Left ventricle myocardium superior (tissue), 1 donor: ENCODE measurements at places on chromosomes 6 and 20. TPM values are rescaled to one million over a fixed set of nuclear protein-coding genes. Genes with fewer than 3 reads are reported as not detected.

PRSS35 gene
- total RNA-seq: 0.12 TPM

LPA gene
- not detected for total RNA-seq

SLC2A10 gene
- 1.9 TPM for total RNA-seq

BCLAF1 gene
- total RNA-seq: 67.0 TPM

FILIP1 gene
- 156 TPM for total RNA-seq

HDGFL1 gene
- total RNA-seq: not detected

PDE10A gene
- total RNA-seq: 9.3 TPM

SAMD10 gene
- total RNA-seq: 6.4 TPM

CRISP1 gene
- not detected for total RNA-seq

POU5F1 gene
- total RNA-seq: 0.67 TPM

BMP6 gene
- 2.7 TPM for total RNA-seq

FRK gene
- 8.8 TPM for total RNA-seq

RNF182 gene
- total RNA-seq: 0.10 TPM

TAPBP gene
- total RNA-seq: 93.0 TPM

RIPOR2 gene
- total RNA-seq: 3.6 TPM

TSBP1 gene
- not detected for total RNA-seq

CNBD2 gene
- 2.6 TPM for total RNA-seq

PRND gene
- total RNA-seq: not detected

LRRN4 gene
- total RNA-seq: 0.99 TPM

MEP1A gene
- total RNA-seq: not detected

FAM217B gene
- 37.6 TPM for total RNA-seq

FABP7 gene
- total RNA-seq: not detected

B3GAT2 gene
- total RNA-seq: 0.07 TPM

MYH7B gene
- total RNA-seq: 297 TPM

GMPR gene
- total RNA-seq: 112 TPM

RAB32 gene
- 5.3 TPM for total RNA-seq

HTR1E gene
- total RNA-seq: not detected

CCDC167 gene
- 26.6 TPM for total RNA-seq

ENPP5 gene
- total RNA-seq: 3.2 TPM

TRIM10 gene
- not detected for total RNA-seq

PPP1R14C gene
- total RNA-seq: 123 TPM

CENPW gene
- total RNA-seq: 0.89 TPM

SLC22A16 gene
- not detected for total RNA-seq

NMBR gene
- total RNA-seq: not detected

EYS gene
- total RNA-seq: not detected

RSPO3 gene
- total RNA-seq: 0.57 TPM

MMP24 gene
- 0.45 TPM for total RNA-seq

ZBTB12 gene
- 3.3 TPM for total RNA-seq

CCN6 gene
- not detected for total RNA-seq

RRBP1 gene
- 35.6 TPM for total RNA-seq

TNXB gene
- total RNA-seq: 64.1 TPM

C20orf202 gene
- 0.25 TPM for total RNA-seq

NXT1 gene
- 6.0 TPM for total RNA-seq
